ENCODE measurements at places on chromosomes 6 and 20.

DNA sequence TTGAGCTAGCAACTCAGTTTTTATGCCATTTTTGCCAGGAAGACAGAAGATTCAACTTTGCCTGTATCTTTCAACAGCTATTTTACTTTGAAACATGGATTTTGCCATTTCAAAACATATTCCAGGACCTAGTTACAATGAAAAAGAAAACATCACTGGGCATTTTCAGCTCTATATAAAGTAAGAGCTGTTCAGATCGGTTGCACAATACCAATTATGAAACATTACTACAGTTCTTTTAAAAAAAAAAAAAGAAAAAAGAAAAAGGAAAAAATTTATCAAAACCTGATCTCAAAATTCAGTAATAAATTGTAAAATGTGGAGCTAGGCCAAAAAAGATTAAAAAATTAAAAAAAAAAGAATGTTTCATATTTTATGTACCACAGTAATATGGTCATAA lies 15.6 kb downstream of the BCLAF1 start:
- no peak for DNase-seq

- no peak for DNase-seq
These were observed 39.7 kb downstream of the DLL1 start for GRCh38 chr6:170250981-170251775.

- no peak for DNase-seq
These were observed 104.9 kb downstream of the FOXO3 start for GRCh38 chr6:108665495-108666196.

DNA sequence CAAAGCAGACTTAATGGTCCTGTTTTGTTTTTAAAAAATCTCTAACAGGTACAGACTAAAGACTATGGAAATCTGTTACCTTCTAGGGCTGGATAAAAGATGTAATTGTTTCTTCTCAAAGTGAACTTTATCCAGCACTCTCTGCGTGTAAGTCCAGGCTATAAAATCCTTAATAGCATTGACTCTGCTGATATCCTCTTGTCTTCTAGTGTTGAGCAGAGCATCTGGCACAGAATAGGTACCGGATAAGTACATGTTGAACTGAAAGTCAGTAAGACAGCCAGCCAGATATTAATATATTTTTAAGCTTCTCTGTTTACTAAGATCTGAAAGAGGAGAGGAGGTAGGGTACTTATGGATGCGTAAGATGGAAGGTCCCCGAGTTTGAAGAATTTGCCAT lies 262.3 kb downstream of the TBC1D7 start:
- no peak for DNase-seq

DNA sequence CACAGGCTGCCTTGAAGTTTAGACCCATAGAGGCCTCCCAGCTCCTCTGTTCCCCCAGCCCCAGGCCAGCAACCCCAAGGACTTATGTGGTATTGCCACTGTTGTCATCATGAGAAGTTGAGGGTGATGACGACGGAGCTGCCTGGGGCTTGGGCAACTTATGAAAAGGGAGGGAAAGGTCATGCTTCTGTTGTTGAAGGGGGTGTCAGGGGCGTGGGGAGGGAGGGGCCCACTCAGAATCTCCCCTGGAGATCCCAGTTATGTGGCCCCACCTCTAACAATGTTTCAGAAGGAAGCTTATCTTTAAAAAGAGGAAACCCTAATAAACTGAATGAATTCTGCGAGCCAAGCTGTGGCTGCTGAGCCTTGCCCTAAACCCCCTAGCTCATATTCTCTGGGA lies 4.2 kb downstream of the ADTRP start:
- no peak for DNase-seq
